ENCODE measurements at places on chromosomes 3 and 15.
A peak's percentile ranks its signal among the peaks of the same experiment; 100 is the strongest.

DNA sequence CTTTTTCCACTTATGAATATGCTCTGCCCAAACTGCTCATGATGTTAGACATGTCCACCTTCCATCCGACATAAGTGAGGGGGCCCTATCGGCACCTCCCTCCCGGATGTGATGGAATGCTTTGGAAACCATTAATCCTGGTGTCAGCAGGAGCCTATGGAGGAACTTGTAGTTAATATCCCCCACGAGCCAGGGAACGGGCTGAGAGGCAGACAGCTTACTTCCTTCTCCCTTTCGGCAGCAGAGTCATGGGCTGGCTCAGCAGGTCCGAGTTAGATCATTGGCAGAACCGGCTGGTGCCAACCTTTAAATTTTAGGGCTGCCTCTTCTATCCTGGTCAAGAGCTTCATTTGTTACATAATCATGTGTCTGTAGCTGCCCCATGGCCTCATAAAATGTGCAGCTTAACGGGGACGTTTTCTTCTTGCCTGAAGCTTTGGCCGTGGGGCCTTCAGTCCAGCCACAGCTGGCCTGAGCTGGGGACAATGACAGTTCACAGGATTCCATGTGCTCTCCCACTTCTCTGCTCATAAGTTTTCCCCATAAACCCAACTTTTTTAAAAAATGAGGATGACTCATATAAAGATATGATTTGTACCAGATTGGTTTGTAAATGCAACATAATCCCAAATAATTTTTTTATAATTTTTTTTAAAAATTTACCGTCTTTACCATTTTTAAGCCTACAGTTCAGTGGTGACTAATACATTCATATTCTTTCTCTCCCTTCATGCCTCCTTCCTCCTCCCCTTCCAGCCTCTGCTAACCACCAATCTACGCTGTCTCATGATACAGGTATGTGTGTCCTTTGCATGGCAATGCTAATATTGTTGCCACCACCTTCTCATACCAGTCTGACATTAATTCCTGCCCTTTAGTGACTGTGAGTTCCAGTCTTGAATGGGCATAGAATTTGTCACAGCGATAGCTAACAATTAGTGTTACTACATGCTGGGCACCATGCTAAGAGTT, 62.2 kb upstream of the RGMA start:
- DNase-seq, result no peak

- DNase-seq, result no peak
Observed at GRCh38 chr3:160810362-160811236, 54.6 kb downstream of the PPM1L start.

GRCh38 chr15:100994597-100995446, 75.7 kb downstream of the LRRK1 start:
- no peak for DNase-seq

GRCh38 chr3:194294199-194294894, 56.8 kb downstream of the CPN2 start:
- DNase-seq, result no peak

DNA sequence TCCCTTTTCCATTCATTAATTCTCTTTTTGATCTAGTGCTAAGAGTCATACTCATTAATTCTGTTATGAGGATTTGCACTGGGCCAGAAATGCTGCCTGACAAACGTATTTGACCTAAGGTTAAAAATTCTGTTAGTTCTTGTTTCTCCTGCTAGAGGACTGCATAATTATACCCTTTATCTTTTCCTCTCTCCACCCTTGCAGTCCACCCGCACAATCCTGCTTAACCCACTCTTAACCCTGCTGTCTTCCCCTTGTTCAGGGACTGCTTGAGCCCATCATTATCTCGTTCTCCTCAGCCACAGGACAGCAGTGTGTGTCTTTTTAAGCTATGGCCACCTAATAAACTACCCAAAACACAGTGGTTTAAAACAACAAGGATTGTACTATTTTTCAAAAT, 31.1 kb upstream of the DYNC1LI1 start:
- DNase-seq, result no peak

DNA sequence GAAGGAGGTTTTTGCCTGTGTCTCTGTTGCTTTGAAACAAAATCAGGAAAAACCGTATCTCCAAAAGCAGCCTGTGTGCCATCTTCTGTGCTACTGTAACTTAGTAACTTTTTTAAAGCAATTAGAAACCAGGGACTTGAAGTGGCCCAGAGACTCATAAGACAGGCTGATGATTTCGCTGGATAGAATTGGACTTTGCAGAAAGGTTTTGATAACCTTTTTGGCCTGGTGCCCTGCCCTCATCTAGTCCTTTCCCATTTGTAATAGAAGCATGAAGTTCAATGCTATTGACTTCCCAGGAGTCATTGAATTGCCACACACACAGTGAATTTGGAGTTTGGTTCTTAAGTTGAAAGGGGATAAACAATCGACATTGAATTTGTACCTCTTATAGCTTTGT, 157.2 kb downstream of the PTPRG start:
- no peak for DNase-seq

- no peak for DNase-seq
Observed at GRCh38 chr3:84893211-84893610, 65.6 kb upstream of the CADM2 start.

DNA sequence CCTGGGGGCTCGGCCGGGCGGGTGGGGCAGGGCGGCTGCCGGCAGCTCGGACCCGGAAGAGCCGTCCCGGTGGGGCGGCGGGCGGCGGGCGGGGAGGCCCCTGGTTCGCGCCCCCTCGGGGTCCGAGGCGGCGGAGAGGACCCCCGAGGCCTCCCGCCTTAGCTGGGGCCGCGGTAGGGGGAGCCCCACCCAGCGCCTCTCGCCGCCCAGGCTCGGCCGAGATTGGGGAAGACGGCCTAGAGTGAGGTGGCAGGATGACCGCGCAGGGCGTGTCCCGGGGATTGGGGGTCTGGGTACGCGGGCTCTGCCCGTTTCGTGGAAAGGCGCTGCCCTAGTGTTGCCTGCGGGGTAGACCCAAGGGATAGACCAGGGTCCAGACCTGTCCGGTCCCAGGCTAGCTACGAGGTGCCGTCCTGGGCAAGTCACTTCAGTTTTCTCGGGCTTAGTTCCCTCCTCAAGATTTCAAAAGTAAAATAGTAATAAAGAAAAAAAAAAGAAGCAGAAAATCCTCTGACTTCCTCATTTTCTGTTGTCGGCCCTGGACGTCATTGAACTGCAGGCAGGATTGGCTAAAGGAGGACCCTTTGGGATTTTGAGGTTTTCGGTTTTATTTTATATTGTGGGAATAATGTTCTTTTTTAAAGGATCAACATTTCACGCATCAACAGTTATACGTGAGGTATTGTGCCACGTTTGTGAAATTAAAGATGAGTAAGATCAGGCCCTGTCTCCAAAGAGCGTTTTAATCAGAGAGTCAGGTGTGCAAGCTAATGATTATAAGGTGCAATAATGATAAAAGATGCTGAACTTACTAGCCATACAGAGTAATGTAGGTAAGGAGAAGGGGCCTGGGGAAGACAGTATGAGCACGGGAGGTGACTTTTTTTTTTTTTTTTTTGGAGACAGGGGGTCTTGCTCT, 679 bp downstream of the IQGAP1 start:
- DNase-seq, result peak; percentile 77

DNA sequence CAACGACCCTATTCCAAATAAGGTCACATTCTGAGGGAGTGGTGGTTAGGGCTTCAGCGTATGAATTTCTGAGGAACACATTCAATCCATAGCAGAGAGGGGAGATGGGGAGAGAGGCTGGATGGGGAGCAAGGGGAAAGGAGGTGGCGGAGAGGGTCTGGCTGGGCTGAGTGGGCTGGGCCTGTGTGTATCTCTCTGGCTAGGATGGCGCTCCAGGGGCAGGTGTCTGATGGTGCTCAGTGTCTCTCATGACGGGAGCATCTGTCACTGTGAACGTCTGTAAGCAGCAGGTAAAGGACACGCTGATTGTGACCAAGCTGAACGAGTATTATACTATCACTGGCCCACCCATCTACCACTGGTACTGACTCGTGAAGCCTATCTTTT, 159.6 kb downstream of the XXYLT1 start:
- DNase-seq, result no peak

DNA sequence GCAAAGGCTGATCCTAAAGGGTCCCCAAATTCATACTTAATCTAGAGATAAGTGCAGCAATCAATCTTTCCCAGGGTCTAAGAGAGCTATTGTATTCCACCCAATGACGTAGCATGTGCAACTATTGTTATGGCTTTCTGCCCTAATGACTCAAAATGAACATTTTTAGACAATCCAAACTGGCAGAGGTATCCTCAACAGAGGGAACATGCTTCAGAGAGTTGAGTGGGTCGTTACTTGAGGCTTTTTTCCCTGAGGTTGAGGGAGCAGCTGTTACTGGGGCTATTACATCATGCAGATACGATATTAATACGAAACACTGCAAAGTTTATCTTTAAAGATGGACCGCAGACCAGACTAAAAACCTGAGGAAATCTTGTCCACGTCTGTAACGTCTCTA, 278.3 kb upstream of the WNT5A start:
- no peak for DNase-seq

DNA sequence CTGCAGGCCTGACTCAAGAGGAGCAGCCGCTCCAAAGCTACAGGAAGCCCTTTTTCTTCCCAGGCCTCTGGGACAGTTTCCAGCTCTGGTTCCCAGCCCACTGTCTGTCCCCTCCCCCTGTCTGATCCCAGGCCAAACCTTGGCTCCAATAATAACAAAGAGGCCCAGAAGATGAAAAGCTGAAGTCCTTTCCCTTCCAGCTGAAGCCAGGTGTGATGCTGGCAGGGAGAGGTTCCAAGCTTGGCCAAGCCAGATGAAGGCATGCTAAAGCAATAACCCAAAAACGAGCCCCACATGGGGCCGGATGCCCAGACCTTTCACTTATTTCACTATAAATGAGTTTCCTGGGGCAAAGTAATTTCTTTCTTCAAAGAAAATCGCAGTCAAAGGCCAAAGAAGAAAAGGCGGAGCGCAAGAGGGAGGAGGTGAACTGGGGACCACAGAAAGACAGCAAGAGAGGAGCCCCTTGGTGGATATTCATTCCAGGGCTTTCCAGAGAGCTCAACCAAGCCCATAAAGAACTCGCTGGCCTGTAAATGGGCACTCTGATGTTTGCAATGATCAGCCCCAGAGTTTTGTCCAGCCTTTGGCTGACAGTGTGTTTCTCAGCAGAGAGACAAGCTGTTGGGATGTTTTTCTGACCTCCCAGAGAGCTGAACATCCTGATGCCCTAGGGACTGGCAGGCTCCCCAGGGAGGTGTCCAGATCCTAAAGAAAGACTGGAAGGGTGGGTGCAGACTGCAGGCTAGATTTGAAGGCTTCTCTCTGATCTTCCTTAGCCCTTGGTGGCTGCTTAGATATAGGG, 157.6 kb downstream of the UACA start:
- no peak for DNase-seq

DNA sequence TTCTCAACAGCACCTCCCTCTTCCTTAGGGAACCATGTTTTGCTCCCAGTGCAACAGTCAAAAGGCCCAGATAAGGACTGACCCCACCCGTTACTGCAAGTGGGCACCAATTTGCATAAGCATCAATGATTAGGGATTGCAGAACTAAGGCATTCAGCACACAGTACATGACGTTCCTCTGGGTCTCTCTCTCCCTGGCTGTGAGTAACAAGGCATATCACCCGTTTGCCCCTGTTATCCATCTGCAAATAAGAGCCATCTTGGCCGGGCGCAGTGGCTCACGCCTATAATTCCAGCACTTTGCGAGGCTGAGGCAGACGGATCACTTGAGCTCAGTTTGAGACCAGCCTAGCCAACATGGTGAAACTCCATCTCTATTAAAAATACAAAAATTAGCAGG, 18.8 kb downstream of the MAGI1 start:
- no peak for DNase-seq

DNA sequence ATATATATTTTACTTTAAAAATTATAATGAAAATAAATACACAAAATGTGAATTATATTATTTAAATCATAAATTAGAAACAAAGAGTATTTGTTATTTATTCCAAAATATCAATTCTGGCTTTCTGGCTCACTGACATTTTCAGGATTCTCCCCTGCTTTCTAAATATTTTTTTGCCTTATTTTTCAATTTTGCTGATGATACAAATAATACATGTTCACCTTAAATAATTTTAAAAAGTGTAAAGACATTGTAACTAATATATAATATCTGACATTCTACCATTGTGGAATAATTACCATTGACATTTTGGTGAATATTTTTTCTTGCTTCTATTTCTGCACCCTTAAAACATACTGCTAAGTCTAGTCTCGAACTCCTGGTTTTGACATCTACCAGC, 325.9 kb upstream of the CBLB start:
- DNase-seq, result no peak

GRCh38 chr3:136249593-136249992, 547 bp upstream of the PCCB start:
- DNase-seq, result peak; percentile 33

DNA sequence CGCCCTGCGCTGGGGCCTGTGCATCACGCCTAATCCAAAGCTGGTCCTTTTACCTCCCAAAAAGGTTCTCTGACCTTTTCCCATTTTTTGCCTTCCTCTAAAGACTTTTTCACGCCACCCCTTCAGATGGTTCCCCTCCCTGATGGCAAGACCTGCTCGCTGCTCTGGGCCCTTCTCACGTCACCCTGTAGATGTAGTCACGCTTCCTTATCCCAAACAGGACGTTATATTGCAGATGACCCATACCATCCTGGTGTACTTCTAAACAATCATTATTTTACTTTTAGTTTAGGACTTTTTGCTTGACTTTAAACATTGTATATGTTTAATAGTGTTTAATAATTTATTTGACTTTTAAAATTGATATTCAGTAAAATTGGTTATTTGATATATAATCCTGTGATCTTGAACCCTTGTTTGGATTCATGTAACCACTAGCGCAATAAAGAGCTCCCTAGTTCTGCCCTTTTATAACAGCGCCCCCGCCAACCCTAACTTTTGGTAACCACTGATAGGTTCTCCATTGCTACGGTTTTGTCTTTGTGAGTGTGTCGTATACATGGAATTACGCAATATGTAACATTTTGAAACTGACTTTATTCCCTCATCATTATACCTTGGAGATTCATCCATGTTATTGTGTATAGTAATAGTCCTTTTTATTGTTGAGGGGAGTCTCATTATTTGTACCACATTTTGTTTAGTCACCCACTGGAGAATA, 159.0 kb upstream of the CHRNA7 start:
- no peak for DNase-seq

GRCh38 chr3:98980915-98981596, 79.6 kb upstream of the DCBLD2 start:
- peak; percentile 61 for DNase-seq

DNA sequence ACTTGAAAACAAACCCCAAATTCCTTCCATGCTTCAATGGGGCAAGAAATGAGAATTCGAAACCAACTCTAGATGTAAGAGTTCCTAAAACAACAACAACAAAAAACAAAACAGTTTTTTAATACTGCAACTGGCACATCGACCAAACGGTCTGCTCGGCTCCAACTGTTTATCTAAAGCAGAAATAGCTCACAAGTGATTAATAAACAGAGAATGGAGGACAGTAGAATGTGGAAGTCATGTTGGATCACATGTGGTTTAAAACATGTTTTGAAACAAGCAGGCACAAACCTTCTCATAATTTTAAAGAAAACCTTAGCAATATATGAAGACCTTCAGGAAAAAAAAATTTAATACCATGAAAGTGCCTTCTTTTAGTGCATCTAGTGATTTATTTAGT, 55.1 kb downstream of the SETMAR start:
- DNase-seq, result no peak
